Fibroblast of skin of right biceps (primary cell): ENCODE measurements at places on chromosomes 1 and 21.

DNA sequence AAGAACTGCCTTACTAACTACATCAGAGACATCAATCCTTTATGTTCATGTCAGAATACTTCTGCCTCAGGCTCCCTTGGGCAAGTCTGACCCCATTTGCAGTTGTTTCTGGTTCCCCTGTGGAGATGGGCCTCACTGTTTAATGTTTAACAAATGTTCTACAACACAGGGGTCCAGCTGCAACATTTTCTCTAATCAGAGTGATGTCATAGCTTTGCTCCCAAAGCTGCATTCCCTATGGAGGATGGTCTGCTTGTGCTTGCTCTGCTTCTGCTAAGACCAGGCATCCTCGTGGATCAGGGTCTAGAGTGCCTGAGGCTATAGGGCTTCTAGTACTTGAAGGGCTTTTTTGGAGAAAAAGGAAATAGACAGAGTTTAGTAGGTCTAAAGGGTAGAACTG lies 1071.2 kb downstream of the TTLL7 start:
- DNase-seq = no peak

GRCh38 chr1:81689531-81689941 lies 111.2 kb upstream of the ADGRL2 start:
- peak; percentile 85 for DNase-seq

DNA sequence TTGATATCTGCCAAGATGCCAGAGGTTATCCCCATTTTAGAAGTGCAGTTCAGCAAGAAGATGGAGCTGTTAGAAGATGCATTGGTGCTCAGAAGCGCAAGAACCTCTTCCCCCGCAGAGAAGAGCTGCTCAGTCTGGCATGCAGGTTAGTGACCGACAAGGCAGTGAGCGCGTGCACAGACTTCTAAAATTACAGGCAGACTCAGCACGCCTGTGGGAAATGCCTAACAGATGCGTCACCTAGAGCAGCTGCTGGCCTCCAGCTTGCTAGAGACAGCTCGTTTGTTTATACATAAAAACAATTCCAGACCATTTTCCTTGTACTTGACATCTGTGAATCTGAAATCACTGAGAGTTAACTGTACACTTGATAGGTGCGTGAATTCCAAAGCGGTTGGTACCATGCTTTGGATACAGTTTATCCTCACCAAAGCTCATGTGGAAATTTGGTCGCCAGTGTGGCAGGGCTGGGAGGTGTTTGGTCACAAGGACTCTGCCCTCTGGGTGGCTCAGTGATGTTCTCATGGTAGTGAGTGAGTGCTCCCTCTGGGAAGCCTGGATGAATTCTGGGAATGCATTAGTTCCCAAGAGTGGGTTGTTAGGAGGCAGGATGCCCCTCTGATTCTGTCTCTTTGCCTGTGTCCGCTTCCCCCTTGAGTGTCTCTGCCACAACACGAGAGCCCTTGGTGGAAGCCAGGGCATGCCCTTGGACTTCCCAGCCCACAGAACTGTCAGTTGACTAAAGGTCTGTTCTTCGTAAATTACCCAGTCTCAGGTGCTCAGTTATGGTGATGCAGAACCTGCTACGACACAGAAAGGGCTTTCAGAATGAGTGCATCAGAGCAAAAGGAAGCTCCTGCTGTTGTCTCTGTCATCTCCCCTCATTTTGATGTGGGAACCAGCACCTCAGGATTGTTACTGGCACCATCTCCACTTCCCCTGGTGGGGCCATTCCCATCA lies 24.4 kb downstream of the SNAP47 start:
- peak; percentile 97 for DNase-seq

- no peak for DNase-seq
Measured at GRCh38 chr1:185444676-185445075, 127.6 kb upstream of the IVNS1ABP start.

DNA sequence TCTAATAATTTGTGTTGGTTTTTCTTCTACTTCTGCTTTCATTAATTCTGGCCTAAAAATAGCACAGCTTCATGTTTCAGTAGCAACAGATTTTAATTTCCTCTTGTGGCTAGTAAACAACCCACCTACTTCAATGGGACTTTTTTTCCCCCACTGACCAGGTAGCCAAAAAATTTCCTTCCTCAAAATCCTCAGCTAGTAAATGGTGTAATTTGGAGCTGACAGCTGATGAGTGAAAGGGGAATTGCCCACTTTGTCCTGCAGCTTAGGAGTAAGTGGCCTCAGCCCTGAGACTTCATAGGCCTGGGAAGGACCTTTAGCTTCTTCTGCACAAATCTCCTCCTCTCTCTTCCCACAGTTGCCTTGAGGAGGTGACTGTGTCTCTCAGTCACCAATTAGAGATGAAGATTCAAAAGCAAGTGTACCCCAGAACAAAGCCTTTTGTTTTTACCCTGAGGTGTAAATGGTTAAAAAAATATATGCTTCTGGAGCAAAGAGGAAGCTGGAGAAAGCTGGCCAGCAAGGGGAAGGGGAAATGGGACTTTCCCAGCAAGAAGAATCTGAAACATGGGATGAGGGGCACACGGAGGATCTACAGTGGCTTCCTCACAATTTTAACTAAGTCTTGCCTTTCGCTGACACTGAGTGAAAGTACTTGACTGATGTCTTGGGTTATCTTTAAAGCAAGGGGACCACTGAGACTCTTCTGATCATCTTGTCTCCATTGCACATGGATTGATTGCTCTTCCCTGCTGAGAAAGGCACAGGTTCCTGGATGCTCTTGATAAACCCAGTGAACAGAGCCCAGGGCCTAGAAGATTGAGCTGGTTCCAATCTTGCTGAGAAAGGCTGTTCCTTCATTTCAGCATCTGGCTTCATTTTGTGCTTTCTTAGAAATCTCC lies 35.8 kb upstream of the VCAM1 start:
- no peak for DNase-seq

- DNase-seq = no peak
Measured at GRCh38 chr1:99751877-99752504, 14.4 kb downstream of the FRRS1 start.

DNA sequence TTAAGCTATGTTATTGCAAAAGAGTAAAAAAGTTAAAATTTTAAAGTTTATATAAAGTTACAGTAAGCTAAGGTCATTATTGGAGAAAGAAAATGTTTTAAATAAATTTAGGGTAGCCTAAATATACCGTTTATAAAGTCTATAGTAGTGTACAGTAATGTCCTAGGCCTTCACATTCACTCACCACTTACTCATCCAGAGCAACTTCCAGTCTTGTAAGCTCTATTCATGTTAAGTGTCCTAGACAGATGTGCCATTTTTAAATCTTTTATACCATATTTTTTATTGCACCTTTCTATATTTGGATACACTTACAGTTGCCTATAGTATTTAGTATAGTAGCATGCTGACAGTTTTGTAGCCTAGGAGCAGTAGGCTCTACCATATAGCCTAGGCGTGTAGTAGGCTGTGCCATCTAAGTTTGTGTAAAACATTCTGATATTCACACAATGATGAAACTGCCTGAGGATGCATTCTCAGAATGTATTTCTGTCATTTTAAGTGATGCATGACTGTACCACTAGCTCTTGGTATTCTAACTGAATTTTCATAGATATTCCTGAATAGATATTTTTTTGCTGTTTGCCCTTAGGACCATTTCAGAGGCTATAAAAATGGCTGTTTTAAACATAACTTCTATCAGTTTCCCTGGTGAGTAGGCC lies 26.8 kb downstream of the PPP2R5A start:
- peak; percentile 66 for DNase-seq

GRCh38 chr1:117388328-117388727 lies 21.1 kb downstream of the MAN1A2 start:
- no peak for DNase-seq

GRCh38 chr1:56710646-56711045 lies 65.5 kb downstream of the PRKAA2 start:
- peak; percentile 87 for DNase-seq

GRCh38 chr1:2805801-2806430 lies 4.4 kb upstream of the TTC34 start:
- DNase-seq = no peak

DNA sequence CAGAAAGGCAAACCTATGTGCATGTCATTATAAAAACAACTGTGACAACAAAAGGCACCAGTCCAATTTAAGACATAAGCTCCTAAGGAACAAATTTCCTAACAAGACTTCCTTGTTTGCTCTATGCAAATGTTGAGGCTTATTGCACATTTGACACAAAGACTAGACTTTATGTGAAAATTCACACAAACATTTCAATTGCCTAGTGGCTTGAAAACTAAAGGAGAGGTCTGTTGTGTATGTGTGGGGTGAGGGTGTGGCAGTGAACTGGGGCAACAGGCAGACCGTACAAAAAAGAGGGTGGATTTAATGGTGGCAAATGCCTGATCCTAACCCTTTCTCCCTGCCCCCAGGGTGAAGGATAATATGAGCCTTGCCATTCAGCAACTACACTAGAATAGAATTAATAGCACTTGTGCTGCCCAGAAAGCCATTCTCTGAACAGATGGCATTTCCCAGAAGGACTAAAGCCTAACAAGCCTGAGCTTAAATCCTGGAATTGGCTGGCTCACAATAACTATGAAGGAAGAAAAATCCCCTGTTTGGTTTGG lies 73.9 kb downstream of the GLUL start:
- DNase-seq = no peak

- no peak for DNase-seq
Measured at GRCh38 chr1:111581166-111581565, 38.4 kb upstream of the RAP1A start.

- DNase-seq = peak; percentile 94
Measured at GRCh38 chr1:7117399-7118281, 332.4 kb downstream of the CAMTA1 start.
